ENCODE measurements at places on chromosomes 7 and 10.

- DNase-seq = no peak
Measured at GRCh38 chr10:84755311-84755710, 426.9 kb downstream of the CCSER2 start.

DNA sequence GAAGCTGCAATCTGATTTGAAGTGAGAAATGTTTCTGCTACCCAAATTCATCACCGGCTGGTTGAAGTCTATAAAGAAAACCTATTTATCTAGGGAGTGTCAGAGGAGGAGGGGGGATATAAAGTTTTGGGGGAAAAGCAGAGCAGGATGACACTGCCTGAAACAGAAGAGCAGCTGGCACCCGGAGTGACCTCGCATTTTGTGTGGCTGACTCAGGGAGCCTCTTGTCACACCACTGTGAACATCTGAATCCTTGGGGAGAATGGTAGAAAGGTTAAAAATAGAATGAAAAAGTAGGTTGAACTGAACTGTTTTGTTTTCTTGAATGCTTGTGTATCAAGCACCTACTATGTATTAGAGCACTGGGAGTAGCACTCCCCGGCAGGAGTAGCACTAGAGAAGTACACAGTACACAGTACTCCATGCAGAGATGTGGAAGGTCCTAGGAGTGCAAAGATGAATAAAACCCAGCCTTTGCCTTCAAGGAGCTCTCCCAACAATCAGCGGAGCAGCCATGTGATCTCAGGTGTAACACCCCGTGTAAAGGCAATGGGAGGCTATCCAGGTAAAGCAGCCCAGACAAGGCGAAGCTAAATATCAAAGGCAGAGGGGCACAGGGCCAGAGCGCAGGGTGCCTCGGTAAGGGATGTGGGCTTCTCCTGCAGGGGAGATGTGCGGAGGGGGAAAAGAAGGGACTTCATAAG is 13.5 kb downstream of the CRTAC1 start:
- DNase-seq = no peak

DNA sequence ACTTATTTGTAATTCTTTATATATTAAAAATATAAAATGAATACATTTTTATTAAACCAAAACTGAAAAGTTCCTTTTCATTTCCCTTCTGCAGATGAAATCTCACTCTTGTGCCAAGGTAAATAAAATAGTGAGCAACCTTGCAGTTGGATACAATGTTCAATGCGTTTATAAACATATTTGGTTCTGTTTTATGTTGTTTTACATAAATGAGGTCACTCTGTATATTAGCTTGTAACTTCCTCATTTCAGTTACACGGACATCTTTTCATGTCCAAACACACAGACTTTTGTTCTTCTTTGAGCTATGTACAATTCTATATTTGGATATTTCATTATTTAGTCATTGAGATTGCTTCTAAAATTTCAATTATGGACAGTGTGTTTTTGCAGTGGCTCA is 107.7 kb downstream of the BBS9 start:
- no peak for DNase-seq

GRCh38 chr7:11638011-11638774 is 193.8 kb downstream of the THSD7A start:
- no peak for DNase-seq

DNA sequence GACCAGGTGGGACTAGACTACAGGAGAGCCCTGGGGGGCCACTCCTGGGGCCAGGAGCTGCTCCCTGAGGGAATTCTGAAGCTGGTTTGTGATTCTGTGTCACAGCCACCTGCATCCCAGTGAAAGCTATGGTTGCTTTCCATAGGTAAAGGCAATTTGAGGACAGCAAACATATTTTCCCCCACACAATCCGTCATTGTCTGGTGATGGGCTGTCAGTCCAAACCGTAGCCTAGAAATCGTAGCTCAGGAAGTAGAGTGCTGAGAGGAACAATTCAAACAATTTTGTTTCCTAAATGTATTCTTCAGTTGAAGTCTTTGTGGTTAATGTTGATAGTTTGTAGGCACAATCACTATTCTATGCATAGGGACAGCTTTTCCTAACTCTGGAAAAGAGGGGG is 106.0 kb upstream of the INSYN2A start:
- DNase-seq = no peak

DNA sequence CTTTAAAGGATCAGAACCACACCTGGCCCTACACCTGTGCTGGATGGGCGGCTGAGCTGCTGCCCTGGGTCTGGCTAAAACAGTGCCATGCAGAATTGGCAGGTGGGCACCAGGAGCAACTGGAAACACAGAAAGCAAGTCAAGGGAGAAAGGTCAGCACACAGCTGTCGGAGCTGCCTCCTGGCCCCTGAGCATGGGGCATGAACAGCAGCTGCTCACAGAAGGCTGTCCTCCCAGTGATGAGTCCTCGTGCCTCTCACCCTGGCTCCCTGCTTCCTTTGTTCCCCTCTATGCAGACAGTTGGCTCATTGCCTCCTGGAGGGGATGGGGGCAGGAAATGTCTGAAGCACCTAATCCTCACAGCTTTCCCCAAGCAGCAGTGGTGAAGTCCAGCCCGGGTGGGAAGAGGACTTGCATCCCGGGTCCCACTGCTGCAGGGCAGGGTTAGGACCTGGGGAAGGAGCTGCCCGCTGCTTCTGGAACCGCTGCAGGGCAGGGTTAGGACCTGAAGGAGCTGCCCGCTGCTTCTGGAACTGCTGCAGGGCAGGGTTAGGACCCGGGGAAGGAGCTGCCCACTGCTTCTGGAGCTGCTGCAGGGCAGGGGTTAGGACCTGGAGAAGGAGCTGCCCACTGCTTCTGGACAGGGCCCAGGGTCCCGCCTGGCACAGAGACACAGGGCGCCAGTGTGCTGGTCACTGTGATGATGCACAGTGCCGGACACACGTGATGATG is 37.3 kb downstream of the VIPR2 start:
- no peak for DNase-seq

- DNase-seq = no peak
Measured at GRCh38 chr10:76357726-76358415, 926.4 kb downstream of the LRMDA start.

DNA sequence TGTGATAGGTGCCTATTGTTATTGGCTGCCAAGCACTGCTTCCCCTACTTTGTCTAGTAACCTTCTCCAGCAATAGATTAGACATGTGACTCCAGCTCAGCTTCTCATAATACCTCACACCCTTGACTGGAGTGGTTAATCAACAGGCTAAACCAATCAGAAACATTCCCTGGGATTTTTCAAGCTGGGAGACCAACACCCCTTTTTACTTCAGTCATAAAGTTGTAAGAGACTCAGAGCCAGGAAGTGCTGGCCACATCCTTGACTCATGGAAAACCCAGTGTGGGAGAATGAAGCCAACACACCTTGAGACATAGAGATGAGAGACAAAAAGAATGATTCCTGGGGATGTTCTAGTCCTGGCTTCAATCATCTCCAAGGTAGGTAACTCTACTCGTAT is 62.6 kb upstream of the HECTD2 start:
- no peak for DNase-seq

- no peak for DNase-seq
Measured at GRCh38 chr7:66864294-66864693, 56.7 kb upstream of the TMEM248 start.

DNA sequence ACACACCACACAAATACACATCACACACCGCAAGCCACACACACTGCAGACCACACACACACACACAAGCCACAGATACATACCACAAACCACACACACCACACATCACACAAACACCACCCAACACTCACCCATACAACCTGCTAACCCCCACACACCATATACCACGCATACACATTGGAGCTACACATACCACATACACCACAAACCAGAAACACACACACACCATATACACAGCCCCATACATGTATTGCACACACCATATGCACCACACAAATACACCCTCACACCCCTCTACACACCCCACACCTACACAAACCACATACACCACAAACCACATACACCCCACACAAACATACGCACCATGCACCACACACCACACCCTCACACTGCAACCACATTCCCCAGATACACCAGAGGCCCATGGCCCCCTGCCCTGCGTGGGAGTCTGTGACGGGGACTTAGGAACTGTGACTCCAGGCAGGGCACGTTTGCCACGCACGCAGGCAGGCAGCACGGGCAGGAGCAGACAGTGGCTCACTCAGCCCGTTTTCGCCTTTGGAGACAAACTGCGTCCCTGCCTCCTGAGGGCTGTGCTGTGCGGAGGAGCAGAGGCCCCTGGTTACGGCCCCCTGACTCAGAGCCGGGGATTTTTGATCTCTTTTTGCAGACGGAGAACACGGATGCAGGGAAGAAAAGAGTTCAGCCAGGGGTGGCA is 52.6 kb downstream of the TMEM209 start:
- DNase-seq = no peak

- DNase-seq = no peak
Measured at GRCh38 chr10:49595003-49595712, 15.0 kb upstream of the SLC18A3 start.

- no peak for DNase-seq
Measured at GRCh38 chr10:82267465-82267864, 392.5 kb downstream of the NRG3 start.

DNA sequence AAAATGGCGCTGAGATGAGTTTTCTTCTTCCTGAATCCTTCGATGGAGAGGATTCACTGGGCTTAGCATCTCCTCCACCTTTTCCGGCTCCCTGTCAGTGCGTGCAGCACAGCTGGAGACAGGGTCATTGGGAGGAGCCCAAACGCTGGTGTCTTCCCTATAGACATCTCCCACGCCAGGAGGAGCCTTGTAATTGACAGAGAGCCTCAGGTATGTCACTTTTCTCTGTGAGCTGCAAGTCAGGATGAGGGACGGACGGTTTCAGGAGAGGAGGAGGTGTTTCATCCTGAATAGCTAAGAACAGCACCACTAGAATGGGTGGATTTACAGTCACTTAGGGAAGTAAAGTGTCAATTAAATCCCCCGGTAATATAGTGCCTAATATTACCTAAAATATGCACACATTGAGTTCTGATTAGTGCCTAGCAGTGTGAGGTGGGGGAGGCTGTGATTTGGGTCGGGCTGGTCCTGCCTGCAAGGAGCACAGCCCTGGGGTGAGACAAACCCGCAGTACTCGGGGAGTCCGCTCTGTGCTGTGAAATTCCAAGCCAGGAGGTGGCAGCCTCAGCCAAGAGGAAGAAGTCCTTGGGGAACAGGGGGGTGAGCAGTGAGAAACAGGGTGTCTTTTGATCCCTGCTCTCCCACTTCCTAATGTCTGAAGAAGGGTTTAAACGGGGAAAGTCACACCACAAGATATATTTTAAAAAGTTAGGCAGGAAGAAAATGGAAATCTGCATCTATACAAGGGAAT is 28.2 kb downstream of the IL15RA start:
- no peak for DNase-seq

- DNase-seq = no peak
Measured at GRCh38 chr7:85509476-85509875, 322.6 kb upstream of the SEMA3D start.

GRCh38 chr10:61921143-61921542 is 19.6 kb downstream of the ARID5B start:
- no peak for DNase-seq

DNA sequence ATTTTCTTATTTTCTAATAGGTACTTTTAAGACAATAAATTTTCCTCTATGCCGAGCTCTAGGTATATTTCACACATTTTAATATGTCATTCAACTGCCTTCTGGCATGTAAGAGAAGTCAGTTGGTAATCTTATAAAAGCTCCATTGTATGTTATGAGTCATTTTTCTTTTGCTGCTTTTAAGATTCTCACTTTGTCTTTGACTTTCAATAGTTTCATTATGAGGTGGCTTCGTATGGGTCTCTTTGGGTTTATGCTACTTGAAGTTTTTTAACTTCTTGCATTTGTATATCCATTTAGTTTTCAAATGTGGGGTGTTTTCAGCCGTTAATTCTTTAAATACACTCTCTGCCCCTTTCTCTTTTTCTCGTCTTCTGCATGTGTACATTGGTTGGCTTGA is 80.5 kb downstream of the ABCA13 start:
- DNase-seq = no peak

- no peak for DNase-seq
Measured at GRCh38 chr10:23001901-23002516, 74.2 kb downstream of the ARMC3 start.

DNA sequence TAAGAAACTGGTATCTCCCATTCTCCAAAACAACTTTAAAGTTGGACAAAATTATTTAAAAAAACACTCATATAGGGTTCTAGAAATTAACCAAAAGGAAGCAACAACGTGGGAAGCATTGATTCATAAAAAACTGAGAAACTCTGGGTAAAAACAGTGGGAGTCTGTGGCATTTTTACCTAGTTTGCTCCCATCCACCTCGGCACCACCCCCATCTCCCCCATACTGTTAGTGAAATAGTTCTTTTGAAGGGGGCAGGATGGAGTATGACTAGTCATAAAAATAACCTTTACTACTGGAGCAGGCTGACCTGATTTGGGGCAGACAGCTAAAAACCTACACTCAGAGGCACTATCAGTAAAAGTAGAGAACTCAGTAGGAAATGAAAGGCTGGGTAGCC is 123.2 kb downstream of the AVL9 start:
- no peak for DNase-seq

- DNase-seq = no peak
Measured at GRCh38 chr10:117214401-117214800, 17.1 kb downstream of the KCNK18 start.

DNA sequence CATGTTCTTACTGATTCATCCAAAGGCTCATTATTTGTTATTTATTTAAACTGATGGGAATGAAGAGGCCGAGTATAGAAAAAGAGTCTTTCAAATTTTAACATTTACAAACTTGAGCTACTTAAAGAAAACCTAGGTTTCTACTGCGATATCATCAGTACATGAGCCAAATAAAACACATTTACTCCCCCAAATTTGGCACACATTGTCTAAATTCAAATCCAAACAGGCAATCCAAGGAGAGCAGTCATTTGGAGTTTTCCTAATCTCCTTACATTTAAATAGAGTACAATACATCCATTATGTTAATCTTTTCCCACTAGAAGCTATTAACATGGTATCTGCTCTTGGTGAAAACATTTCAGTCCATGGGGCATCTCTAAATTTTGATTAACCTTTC is 2.2 kb downstream of the NMT2 start:
- DNase-seq = no peak

DNA sequence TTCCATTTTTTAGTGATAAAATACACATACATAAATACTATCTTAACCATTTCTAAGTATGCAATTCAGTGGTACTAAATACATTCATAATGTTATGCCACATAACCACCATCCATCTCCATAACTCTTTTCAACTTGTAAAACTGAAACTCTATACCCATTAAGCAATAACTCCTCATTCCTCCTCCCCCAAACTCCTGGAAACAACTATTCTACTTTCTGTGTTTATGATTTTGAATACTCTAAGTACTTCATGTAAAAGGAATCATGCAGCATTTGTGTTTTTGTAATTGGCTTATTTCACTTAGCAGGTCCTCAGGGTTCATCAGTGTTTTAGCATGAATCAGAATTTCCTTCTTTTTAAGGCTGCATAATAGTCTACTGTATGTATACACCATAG is 131.8 kb downstream of the TES start:
- DNase-seq = no peak

GRCh38 chr10:12631216-12631615 is 281.9 kb downstream of the CAMK1D start:
- no peak for DNase-seq

DNA sequence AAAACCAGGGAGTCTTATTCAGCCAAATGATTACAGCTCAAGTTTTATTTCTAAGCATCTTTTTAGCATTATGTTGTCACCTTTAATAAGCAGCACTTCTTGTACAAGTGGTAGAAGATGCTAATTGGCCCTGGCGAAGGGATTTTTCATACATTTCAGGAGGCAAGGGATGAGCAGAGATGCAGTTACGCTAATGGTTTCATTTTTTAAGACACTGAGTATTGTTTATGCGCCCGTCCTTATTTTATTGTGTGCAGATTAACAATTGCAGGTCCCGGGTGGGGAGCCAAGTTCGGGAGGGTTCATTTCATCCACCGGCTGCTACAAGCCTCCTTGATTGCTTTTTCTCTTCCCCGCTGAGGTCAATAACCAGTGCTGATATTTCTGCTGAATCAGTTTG is 350.4 kb upstream of the FOXK1 start:
- no peak for DNase-seq

Data from fibroblast of skin of left biceps (primary cell).